Effector CD8-positive, alpha-beta T cell (primary cell): ENCODE measurements at places on chromosomes 11 and 22.

DNA sequence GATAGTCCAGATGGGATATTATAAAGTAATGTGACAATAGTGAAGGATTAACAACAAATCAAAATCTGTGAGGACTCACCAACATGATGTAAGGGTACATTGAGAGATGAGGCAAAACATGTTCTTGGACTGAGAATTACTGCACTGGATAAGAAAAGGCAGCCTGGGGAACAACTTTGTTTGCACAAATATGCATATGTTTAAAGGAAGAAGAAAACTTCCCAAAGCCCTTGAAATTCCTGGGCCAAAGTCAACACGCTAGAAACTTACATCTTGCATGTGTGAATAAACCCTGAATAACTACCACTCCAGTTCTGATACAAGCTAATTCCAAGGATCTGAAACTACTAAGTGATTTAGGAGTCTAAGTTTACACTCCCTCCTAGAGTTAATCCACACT is 1.1 kb downstream of the OR52A5 start:
- no peak for DNase-seq

GRCh38 chr11:100790073-100790472 is 103.0 kb downstream of the ARHGAP42 start:
- DNase-seq = no peak

DNA sequence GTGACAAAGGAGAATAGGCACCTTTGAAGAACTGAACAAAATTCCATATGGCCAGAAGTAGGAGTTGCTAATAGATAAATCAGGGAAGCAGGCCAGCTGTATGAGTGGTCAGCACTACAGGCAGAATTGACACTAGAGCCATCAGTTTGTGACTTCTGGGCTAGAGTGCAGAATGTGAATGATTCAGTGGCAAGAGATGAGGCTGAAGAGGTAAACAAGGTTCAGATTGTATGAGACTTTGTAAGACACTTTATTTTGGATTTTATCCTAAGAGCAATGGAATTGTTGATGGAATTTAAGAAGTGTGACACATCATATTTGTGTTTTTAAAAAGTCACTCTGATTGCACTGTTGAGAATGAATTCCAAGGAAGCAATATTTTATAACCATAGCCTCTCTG is 12.9 kb downstream of the BIRC3 start:
- DNase-seq = no peak

DNA sequence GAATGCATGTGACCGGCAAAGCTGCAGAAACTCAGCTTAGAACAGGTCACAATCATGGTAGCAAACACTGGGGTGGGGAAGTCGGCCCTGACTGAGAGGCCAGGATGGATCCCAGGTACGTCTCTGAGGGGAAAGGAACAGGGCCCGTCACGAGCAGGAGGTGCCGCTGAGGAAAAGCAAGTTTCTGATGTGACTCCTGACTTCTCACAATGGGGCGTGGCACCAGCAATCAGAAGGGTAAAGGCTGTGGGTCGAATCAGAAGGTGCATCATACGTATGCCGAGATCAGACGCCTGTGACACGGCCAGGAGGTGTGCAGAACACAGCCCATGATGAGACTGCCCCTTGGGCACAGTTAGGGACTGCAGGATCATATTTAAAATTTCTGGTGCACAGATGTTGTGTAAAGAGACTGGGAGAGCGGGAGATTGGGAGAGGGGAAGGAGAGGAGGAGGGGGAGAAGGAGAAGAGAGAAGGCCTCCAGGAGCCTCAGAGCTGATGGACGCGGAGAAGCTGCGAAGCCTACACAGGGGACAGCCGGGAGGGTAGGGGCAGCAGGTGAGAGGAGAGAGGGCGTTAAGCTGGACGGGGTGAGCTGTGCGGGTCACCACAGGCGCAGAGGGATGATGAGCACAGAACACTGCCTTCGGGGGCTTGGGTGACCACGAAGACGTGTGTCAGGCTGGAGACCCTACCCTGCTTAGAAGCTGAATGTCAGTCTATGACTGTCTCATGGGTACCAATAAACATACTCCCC is 30.7 kb downstream of the KRTAP5-5 start:
- DNase-seq = no peak

- no peak for DNase-seq
Observed at GRCh38 chr11:68057807-68058206, 19.0 kb downstream of the TCIRG1 start.

DNA sequence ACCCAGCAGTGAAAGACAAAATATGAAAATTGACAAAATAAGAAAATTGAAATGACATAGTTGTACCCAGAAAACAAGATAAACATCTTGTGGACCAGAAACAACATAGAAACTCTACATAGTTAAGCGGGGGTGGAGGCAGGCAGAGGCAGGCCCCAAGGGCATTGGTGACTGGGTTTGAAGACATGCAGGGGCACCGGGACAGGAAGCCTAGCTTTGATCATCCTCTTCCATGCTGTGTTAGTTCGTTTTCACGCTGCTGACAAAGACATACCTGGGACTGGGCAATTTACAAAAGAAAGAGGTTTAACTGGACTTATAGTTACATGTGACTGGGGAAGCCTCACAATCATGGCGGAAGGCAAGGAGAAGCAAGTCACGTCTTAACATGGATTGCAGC is 33.5 kb upstream of the CRTAM start:
- no peak for DNase-seq

GRCh38 chr11:69682681-69683326 is 7.7 kb upstream of the LTO1 start:
- DNase-seq = no peak

- no peak for DNase-seq
Observed at GRCh38 chr11:131914361-131914774, 544.0 kb downstream of the NTM start.

- DNase-seq = no peak
Observed at GRCh38 chr11:108197351-108197750, 25.1 kb downstream of the NPAT start.

- DNase-seq = no peak
Observed at GRCh38 chr11:1943576-1943975, 3.6 kb upstream of the MRPL23 start.

GRCh38 chr11:76672431-76673175 is 2.1 kb upstream of the LRRC32 start:
- no peak for DNase-seq

- no peak for DNase-seq
Observed at GRCh38 chr11:60887556-60887955, 18.8 kb downstream of the PRPF19 start.

GRCh38 chr22:36399472-36399778 is 11.7 kb upstream of the MYH9 start:
- DNase-seq = no peak

DNA sequence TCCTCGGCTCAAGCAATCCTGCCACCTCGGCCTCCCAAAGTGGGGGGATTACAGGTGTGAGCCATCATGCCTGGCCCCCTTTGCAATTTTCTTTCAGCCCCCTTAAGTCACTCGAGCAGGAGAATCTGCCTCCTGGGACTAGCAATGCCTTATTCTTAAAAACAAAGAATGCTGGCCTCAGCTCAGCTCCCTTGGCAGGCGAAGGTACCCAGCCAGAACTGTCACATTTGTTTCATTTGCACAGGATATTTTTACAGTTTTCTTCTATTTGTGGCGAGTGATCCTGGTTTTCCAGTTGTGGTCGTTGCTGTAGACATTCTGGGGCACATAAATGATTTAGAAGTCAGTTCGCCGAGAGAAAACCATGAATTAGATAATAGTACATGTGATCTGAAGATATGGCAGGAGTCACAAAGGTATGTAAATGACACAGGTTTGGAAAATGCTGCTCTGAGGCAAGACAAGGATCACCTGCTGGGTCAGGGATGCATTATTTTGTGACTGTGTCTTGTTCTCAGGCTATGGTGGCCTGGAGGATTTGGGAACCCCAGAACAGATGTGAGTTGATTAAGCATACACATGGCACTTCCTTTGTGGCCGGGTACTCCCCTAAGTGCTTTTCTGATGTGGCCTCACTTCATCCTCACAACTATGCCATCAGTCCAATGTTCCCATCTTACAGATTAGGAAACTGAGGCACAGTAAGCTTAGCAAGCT is 51.2 kb upstream of the SLC22A12 start:
- no peak for DNase-seq

- no peak for DNase-seq
Observed at GRCh38 chr11:103257360-103257759, 148.1 kb downstream of the DYNC2H1 start.

DNA sequence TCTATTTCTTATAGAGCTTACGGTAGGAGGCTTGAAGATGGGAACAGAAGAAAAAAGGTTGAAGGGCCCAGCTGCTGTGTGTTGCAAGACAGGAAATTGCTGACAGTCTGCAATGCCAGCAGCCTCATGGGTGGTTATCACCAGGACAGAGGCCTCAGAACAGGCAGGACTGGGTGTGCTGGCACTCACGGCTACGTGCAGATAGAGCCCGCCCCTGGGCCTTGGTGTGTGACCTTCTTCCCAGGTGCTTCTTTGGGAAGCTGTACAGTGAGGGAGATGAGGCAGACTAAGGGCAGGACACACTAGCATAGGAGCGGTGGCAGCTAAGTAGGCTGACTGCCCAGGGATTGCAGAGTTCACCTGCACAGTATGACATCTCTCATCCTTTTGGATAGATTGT is 12.6 kb downstream of the PRAME start:
- no peak for DNase-seq

GRCh38 chr11:110295531-110296225 is 736 bp downstream of the RDX start:
- no peak for DNase-seq

GRCh38 chr11:1088927-1089737 is 14.5 kb downstream of the MUC2 start:
- no peak for DNase-seq

DNA sequence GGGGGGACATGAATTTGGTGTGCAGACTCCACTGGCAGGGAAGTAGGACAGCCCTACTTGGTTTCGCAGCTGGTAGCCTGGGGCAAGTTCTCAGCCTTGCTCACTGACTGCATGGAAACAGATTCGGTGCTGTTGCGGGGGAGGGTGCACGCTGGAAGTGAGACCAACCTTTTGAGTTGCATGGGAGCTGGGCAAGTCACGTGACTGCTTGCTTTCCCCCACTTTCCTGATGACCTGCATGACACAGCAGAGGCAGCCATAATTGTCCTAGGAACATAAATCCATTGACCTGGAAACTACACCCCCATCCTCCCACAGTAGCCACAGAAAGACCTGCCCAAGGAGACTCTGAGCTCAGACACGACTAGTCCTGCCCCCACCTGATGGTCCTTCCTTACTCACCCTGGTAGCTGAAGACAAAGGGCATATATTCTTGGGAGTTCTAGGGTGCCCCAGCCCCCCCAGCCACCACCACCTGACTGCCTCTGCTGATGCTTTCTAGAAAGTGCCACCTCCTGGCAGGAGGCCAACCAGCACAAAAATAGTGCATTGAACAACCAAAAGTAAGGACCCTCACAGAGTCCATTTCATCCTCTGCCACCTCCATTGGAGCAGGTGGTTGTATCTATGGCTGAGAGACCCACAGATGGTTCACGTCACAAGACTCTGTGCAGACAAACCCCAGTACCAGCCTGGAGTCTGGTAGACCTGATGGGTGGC is 4.1 kb upstream of the HBG2 start:
- no peak for DNase-seq

GRCh38 chr11:1301220-1302000 is 8.0 kb downstream of the TOLLIP start:
- DNase-seq = no peak

- no peak for DNase-seq
Observed at GRCh38 chr22:49525801-49526535, 301.7 kb downstream of the BRD1 start.
